ENCODE measurements at places on chromosomes 7 and 10.

DNA sequence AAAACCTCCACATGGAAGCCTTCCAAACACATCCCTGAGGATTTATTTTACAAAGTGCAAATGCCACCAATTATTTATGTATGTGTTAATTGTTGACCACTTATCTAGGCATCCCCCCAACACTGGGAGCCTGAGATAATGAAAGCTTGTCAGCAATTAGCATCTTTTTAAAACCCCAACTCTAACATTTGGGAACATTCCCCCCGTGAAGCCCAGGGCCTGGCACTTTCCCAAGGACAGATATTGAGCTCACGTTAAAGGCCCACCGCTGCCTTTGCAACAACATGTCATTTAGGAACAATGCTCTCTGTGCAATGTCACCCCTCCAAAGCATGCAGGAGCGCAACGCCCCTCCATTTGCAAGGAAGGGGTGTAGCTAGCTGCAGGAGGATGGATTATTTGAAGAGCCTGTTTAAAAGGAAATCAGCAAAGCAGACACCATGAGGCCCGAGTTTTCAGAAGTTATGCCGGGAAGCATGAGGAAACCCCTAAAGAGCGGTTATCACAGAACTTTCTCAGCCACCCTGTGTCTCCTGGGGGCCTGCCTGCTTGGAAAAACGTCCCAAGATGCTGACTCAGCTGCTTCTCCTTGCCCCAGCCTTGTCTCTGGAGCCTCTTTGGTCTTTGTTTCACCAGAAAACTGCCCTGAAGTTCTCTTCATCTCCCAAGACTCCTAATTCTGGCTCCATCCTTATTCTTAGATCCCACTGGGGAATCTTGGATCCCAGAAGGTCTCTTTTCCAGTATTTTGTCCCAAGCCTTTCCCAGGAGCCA lies 444.1 kb downstream of the GRID1 start:
- no peak for DNase-seq

GRCh38 chr7:109984729-109985128 lies 1106.2 kb upstream of the LRRN3 start:
- no peak for DNase-seq

DNA sequence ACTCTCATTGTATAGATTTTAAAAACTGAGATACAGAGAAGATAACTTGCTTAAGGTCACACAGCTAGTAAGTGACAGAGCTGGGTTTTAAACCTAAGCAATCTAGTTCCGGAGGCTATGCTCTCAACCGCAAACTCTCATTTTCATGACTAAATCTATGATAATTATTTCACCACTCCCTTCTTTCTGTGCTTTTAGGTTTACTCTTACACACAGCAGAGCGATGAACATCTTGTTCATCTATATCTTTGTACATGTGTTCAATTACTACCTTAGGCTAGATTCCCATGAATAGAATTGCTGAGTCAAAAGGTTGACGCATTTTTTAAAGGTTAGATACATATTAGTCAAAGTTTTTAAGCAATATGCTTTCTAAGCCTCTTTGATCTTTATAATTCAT lies 154.8 kb downstream of the CHN2 start:
- no peak for DNase-seq

GRCh38 chr10:30182191-30183054 lies 123.0 kb upstream of the JCAD start:
- DNase-seq: peak; percentile 83

DNA sequence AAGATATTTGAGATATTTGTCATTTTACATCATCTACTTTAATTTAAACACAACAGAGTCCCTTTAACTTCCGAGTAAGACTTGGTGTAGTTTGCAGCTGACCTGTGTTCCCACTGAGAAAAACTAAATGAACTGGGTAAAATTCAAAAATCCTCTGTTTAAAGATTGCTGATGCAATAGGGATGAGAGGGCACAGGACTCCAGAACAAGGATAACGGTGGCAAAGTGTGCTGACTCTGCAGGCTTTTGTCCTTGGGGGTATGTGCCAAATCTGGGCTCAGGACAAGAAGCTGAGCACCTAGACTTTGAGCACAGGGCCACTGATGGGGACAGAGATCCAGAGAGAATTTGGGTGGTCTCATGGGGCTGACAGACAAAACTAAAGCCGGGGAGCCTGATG lies 156.8 kb downstream of the CCDC71L start:
- no peak for DNase-seq

GRCh38 chr7:142813226-142813625 lies 41.6 kb upstream of the EPHB6 start:
- peak; percentile 83 for DNase-seq

DNA sequence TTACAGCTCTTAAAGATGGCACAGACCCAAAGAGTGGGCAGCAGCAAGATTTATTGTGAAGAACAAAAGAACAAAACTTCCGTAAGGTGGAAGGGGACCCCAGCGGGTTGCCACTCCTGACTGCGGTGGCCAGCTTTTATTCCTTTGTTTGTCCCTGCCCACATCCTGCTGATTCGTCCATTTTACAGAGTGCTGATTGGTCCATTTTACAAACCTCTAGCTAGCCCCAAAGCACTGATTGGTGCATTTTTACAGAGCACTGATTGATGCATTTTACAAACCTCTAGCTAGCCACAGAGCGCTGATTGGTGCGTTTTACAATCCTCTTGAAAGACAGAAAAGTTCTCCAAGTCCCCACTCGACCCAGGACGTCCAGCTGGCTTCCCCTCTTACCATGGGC lies 16.8 kb upstream of the CCSER2 start:
- DNase-seq: no peak

GRCh38 chr7:107236862-107237261 lies 68.1 kb downstream of the HBP1 start:
- DNase-seq: peak; percentile 23

- no peak for DNase-seq
Observed at GRCh38 chr7:45927721-45928120, 6.6 kb upstream of the IGFBP3 start.

GRCh38 chr10:126904516-126904817 lies 761 bp upstream of the DOCK1 start:
- DNase-seq: peak; percentile 15

DNA sequence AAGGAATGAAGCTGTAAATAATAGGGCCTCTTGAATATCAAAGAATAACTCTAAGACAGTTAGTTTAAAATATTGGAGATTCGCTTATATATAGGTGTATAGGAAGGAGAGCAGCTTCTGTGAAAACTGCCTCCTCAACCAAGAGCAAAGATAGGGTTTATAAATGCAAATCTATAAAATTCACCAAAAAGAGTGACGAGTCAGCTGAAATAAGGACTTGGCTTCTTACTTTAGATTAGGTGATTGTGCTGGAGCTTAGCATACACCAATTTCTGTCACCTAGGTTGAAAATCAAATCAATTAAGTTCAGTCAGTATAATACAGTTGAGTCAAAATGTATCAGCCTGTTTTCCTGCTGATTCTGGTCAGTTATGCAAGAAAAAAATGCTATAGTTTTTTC lies 113.8 kb upstream of the SGCE start:
- DNase-seq: no peak

DNA sequence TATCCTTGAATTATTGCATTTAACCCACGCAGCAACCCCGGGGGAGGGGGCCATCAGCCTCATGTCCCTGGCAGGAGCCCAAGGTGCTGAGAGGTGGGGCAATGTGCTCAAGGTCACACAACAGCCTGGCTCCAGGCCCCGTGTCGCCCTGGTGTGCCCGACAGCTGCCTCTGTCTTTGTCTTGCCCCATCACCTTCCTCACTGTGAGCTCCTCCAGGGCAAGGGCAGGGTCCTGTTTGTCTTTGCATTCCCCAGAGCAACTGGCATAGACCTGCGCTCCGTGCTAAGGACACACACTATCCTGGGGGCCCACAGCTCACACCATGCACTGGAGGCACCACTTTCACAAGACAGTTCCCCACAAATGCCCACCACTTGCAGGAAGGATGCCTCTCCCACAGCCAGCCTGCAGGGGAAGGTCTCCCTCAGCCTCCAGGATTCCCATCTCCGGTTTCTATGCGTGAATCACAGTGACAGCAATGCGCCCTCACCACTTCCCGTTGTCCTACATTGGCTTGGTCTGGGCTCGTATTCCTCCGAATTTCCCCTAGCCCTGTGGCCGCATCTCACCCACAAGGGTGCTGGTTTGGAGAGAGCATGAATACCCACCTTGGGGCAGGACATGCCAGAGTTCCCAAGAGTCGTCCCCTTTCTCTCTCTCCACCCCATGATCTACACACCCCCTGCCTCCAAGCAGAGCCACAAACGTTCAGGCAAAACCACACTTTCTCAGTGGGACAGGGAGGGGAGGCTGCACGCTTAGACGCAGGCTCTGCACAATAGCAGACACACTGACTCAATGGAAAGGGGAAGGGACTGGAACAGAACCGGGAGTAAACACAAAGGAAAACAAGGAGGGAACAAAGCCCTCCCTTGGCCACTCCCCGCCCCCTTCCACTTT lies 10.3 kb downstream of the ITPRIP start:
- DNase-seq: peak; percentile 80
